ENCODE measurements at places on chromosomes 3 and 15.

DNA sequence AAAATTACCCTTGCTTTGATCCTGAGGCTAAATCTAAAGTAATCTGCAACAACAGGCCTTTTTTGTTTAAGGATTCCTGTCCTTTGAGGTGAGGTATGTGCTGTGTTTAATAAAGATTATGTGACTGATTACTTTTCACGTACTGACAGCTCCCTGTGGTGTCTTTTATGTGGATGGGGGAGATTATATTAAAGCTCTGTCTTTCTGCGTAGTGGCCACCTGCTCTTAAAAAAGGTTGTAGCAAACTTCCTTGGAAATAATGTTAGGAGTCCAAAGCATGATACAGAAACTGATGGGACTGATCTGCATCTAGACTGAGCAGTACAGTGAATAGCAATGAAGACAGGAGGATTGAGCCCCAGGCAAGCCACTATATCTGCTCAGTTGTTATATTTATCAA, 453.0 kb upstream of the GOLIM4 start:
- no peak for DNase-seq

- no peak for DNase-seq
Observed at GRCh38 chr15:34760909-34761308, 6.1 kb upstream of the GJD2 start.

GRCh38 chr15:100714749-100715342, 112.5 kb downstream of the ASB7 start:
- DNase-seq, result peak; percentile 1

DNA sequence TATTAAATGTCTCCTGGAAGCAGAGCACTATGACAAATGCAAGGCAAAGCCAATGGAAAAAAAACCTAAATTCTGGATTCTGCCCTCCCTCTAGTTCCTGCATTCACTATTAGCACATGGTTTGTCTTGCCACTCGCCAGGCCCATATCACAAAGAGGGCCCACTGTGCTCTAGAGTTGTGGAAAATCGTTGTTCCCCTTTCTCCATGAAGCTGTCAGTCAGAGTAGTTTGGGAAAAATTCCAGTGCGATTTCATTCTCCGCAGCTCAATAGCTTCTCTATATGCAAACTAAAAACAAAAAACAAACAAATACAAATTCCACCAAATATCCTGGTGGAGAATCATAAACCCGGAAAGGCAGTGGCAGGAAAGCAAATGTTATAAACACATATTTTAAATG, 77.3 kb downstream of the RORA start:
- DNase-seq, result no peak

DNA sequence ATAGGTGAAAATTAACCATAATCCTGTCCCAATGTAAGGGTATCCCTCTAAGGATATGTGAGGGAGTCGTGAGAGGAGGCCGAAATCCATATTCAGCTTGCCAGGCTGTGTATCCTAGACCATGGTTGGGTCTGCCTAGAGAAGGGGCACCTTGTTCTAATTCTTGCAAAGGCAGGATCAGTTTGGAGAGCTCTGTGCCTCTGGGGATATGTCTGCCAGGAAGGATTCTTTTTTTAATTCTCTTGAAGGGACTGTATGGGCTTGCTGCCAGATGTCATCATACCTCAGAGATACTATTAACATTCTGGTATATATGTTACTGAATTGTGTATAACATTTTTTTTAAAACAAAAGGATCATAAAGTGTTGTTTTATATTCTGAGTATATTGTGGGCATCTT, 2.4 kb downstream of the ATP1B3 start:
- DNase-seq, result no peak

GRCh38 chr15:83747050-83747717, 93.3 kb downstream of the ADAMTSL3 start:
- DNase-seq, result no peak

GRCh38 chr3:41688595-41689380, 273.1 kb downstream of the ULK4 start:
- no peak for DNase-seq

GRCh38 chr3:66642019-66642418, 141.2 kb upstream of the LRIG1 start:
- DNase-seq, result no peak

- DNase-seq, result no peak
Observed at GRCh38 chr3:15476378-15476777, 45.1 kb downstream of the COLQ start.

DNA sequence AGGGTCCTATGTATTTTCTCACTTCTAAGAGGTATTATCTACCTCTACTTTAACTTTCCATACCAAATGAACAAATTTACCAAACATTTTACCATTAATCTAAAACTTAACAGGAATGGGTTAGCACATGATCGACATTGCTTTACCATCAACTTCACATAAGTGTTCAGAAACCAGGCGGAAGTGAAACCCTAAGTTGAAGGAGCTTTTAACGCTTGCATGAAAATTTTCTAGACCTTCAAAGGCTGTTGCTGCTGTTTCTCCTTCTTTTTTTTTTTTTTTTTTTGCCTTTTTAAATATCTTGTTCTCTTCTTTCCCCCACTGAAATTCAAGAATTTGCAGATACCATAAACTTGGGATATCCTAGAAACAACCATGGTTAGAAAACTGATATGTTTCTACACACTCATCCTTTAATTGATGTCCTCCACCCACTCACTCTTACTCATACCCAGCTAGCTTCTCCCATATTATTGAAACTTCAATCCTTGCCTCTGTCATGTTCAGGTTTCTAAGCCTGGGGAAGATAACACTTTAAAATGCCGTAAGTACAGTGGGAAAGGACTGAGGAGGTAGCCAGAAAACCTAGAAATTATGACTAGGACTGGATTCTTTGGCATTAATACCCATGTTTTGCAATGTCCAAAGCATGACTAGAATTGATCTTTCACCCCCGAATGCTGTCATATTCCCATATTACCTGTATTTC, 24.7 kb downstream of the MYO5A start:
- DNase-seq, result no peak

DNA sequence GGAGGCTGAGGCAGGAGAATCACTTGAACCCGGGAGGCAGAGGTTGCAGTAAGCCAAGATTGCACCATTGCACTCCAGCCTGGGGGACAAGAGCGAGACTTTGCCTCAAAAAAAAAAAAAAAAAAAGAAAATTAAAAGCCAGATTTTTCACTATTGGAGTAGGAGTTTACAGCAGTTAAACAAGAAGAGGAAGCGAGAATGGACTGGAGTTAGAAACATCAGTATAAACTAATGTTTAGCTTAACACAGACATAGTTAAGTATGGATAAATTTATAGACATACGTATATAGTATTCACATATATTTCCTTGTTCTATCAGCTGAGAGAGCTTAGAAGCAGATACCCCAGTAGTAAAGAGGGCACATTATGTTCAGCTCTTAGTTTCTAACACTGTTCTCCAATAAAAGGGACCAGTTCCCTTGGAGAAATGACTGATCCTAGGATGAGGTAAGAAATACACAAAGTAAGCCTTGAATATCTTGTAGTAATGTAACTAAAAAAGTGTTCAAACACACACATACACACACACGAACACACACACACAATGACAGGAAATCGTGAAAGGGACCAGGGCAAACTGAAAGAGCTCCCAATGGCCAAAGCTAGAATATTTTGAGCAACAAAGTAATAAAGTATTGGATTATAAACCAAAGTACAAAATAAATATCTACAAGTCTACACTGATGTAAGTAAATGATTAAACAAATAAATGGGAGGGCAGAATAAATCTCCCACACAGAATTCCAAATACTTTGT, 25.1 kb downstream of the PIK3CB start:
- no peak for DNase-seq

DNA sequence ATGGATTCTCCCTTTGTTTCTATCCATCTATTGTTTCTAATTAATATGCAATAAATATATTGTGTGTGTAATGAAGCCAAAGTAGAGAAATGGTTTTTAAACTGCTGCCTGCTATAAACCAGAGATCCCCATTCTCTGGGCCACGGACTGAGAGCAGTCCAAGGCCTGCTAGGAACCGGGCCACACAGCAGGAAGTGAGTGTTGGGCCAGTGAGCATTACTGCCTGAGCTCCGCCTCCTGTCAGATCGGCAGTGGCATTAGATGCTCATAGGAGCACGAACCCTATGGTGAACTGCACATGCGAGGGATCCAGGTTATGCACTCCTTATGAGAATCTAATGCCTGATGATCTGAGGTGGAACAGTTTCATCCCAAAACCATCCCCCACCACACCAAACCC, 85.2 kb upstream of the POMGNT2 start:
- no peak for DNase-seq

DNA sequence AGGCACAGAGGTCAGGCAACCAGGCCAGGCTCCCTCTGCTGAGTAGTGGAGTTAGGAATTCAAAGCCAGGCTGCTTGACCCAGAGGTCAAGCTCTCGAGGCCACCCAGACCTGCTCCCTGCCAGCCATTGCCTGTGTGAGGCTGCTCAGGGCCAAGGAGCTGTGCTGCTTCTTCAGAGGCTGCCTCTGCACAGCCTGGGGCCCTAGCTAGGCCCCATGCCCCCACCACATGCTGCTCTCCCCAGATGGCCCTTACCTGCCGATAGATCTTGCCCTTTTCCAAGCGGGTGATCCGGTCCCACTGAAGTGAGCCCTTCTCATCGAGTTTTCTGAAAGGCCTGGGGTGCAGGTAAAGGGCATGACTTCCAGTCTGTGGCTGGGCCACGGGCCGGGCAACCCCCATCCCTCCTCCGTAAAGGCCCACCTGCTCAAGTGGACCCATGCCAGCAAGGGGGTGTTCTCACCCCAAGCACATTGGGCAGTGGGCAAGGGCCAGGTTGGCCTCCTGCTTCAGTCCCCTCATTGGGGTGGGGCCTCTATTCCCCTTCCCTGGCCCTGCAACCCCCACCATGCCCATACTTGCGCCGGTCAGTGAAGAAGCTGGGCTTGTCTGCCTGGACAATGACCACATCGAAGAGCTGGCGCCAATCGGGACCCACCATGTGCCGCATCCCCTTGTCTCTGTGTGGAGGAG, 6.5 kb downstream of the NT5DC2 start:
- DNase-seq, result no peak

DNA sequence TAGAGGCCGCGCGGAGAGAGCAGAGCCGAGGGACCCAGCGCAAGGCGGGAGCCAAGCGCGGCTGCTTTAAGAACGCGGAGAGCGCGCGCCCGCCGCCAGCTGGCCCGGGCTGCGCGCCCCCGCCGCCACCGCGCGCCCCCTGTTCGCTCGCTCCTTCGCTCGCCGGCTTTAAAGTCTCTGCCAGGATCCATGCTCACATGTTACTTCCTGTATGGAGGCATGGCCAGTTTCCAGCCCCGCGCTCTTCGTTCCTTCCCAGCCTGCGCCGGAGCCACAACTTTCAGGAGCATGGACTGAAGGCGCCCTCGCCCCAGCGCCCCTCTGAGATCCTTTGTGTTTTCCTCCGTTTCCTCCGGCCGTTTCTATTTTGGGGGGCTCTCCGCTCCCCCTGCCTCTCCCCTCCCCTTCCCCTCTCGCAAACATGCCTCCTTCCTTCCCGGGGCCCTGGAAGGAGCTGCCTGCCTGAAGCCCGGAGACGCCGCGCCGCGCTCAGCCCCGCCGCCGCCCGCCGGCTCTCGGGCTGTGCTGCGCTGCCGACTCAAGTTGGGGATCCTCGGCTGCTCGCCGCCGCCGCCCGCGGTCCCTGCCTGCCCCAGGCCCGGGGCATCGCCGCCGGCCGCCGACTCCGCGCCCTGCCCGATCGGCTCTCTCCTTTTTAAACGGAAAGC, at the start of gene PTPRG:
Gene PTPRG (plus strand): TSS at position 198 of the 668 bp plus-strand sequence. CDS start 717 bp downstream, outside the sequence.
- peak; percentile 52 for DNase-seq

- DNase-seq, result no peak
Observed at GRCh38 chr15:57529748-57530147, 62.0 kb upstream of the MYZAP start.

- no peak for DNase-seq
Observed at GRCh38 chr3:24343084-24343783, 151.4 kb downstream of the THRB start.

DNA sequence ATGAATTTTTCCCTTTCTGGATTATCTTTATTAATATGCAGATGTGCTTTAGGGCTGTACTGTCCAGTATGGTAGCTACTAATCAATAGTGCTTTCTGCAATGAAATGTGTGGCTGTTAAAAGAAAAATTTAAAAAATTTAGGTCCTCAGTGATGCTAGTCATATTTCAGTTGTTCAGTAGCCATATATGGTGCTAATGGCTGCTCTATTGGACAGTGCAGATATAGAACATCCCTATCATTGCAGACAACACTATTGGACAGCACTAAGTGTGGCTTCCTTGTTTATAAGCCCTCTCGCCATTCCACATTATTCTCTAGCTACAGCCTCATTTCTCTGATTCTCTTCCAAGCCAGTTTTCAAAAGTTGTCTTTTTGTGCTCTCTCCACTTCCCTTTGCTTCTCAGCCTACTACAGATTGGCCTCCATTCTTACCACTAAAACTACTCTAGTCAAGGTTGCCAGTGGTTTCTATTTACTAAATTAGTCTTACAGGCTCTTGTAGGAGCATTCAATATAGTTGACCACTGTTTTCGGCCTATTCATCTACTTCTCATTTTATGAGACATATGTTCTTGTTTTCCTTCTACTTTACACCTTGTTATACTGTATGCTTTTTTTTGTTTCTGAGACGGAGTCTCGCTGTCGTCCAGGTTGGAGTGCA, 9.5 kb downstream of the MAPK6 start:
- no peak for DNase-seq

DNA sequence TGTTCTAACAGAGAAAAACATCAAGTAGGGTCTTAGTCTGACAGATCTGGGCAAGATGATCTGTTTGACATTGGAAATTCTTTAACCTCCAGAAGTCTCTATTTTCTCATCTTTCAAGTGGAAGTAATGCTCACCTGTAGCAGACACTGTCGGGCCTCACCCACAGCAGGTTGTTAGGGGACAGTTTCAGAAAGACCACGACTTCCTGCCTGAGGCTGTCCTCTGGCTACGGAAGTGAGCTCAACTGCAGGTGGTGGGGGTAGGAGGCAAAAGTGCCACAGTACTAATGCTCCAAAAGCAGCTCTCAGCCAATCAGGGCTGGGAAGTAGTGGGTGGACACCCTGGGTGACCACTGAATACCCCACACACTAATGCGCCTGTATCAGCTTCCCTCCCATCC, 111.4 kb upstream of the TOPAZ1 start:
- no peak for DNase-seq

DNA sequence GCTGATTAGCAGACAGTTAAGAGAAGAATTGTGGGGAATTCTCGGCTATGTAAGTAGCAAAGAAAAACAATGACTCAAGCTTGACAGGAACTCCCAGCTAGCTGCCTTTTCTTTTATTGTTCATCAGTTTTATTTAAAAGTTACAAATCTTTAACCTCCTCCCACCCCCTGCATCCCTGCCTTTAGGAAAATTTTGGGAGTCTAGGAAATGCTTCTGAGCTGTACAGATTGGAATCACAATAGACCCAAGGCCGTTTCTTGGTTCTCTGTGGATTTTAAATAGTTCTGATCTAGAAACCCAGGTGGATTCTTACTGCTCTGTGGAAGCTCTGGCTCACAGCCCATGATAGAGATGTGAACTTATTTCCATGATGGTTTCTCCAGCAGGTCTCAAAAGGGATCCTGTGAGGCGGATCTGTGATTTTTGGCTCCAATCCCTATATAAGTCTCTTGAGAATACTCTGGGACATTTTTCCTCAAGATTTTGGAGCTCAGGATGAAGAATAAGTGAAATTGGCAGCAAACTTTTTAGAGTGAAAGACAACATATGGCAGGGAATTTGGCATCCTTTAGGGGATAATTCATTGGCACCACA, 312.3 kb downstream of the EPHA3 start:
- no peak for DNase-seq
